GM12891 (cell line): ENCODE measurements at places on chromosomes 13 and 19.

GRCh38 chr13:98820300-98820699, 67.8 kb upstream of the SLC15A1 start:
- no peak for DNase-seq

- DNase-seq, result no peak
Observed at GRCh38 chr19:38013913-38014580, 107.0 kb downstream of the SIPA1L3 start.

DNA sequence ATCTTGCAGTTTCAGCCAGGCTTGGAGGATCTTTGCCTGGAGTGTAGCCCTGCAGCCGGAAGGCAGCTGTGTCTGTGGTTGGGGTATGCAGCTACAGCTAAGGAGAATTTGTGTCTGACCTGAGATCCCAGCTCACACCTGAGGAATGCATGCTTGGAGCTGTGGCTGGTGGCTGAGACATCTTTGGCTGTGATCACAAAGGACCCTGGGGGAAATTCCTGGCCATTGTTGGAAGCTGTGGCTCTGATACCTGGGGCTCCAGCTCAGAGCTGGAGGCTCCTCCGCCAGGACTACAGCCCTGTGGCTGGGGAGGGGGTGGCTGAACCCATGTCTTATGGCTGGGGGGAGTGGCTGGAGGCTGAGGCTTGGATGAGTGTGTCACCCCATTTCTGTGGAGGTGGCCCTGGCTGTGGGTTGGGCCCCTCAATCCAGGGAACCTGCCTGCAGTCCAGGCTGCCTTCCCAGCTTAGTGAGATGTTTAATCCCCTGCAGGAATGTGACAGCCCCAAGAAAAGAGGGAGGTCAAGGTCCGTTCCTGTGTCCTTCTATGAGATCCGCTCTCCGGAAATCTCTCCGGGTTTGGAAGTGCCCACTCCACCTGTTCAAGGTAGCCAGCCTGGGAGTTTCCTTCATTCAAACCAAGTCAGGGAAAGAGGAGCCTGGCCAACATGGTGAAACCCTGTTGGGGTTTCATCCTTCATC, 27.6 kb downstream of the ARHGEF18 start:
- DNase-seq, result no peak

GRCh38 chr19:41249707-41250423, 14.3 kb upstream of the HNRNPUL1 start:
- no peak for DNase-seq

GRCh38 chr13:36143738-36144137, 12.6 kb upstream of the DCLK1 start:
- DNase-seq, result no peak

- no peak for DNase-seq
Observed at GRCh38 chr13:110555601-110556223, 5.8 kb downstream of the RAB20 start.

DNA sequence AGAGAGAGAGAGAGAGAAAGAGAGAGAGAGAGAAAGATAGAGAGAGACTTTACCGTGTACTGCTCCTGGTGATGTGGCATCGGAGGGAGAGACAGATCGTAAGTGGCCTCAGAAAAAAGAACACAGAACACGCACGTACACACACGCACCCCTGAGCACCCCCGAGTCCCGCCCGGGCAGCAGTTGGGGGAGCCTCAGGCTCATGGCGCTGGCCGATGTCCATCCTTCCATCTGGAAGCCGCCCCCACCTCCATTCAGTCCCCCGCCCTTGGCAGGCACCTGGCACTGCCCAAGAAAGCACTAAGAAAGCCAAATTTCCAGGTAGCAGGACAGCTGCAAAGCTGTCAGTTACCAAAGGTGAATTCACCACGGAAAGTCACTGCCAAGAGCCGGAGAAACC, 116.9 kb downstream of the IER2 start:
- no peak for DNase-seq

DNA sequence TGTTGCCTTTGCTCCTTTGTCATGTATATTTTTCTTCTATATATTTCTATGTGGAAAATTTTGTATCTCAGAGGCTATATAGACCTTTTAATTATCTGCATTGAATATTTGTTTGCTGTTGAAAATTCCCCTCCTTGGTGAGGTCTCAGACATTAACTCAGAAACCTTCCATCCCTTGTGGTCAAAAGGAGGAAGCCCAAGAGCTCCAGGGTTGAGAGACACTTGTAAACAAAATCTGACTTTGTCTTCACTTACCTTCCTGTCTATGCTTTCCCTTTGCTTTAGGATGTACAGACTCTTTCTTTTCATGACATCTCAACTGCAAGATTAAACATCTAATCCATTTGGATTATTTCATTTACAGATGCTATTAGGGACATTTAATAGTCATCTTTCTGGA, 157.5 kb downstream of the PCDH20 start:
- DNase-seq, result no peak

- no peak for DNase-seq
Observed at GRCh38 chr19:47377801-47378200, 28.7 kb downstream of the DHX34 start.

DNA sequence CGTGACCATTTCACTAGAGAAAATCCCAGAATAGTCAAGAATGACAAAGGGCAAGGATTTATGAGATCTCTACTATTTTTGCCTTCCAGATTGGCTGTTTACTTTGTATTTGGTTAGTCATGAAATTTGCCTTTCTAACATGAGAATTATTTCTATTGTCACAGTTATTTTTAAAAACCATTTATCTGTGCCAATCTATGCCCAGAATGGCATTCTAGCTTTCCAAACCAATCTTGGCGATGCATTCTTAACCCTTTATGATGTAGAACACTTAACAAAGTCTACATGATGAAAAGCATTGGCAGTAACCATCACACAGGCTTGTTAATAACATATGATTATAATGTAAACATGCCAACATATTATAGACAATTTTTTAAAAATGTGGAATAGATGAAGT, 65.2 kb downstream of the SCEL start:
- DNase-seq, result no peak

GRCh38 chr19:7811989-7812388, 18.0 kb upstream of the EVI5L start:
- no peak for DNase-seq

- DNase-seq, result no peak
Observed at GRCh38 chr13:88919970-88920628, 1248.9 kb downstream of the SLITRK5 start.

DNA sequence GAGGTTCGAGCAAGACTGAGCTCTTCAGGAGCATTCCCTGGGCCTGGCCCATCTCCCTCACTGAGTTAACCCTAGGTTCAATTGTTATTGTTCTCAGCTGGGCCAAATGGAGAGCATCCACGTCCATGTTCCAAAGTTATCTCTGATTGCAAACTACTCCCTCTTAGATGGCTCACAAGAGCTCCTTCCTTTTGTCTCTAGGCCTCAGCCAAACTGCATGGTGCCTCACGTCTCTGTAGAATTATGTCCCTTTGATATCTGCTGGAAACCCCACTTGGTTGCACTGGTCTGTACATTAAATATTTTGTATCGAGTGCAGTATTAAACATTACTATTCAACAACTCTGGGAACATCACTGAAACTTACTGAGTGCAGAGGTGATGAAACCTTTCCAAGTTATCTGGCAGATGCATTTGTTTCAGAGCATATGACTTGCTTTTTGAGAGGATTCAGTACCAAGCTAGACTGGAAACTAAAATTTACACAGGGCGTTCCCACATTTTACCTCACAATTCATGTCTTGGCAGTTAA, 38.1 kb downstream of the DOCK9 start:
- no peak for DNase-seq

DNA sequence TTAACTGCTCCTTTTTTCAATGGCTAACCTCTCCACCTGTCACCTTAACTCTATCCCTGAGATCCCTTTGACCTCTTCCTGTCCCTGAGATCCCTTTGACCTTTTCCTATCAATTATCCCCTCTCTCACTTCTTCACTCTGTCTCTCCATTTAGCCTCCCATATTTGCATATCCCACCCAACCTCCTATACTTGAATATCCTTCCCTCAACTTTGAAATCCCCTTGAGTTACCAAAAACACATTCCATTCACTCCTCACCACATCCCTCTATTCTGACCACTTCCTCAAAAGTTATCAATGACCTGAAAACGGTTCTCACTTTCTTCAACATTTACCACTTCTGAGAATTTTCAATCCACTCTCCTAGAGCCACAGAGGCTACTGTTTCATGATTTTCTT, 3.0 kb downstream of the MYCBP2 start:
- no peak for DNase-seq

- DNase-seq, result no peak
Observed at GRCh38 chr13:46598820-46599180, 45.8 kb downstream of the LRCH1 start.

GRCh38 chr13:112573710-112574109, 14.2 kb downstream of the TUBGCP3 start:
- no peak for DNase-seq

GRCh38 chr19:8573316-8573715, 3.9 kb downstream of the MYO1F start:
- DNase-seq, result no peak

DNA sequence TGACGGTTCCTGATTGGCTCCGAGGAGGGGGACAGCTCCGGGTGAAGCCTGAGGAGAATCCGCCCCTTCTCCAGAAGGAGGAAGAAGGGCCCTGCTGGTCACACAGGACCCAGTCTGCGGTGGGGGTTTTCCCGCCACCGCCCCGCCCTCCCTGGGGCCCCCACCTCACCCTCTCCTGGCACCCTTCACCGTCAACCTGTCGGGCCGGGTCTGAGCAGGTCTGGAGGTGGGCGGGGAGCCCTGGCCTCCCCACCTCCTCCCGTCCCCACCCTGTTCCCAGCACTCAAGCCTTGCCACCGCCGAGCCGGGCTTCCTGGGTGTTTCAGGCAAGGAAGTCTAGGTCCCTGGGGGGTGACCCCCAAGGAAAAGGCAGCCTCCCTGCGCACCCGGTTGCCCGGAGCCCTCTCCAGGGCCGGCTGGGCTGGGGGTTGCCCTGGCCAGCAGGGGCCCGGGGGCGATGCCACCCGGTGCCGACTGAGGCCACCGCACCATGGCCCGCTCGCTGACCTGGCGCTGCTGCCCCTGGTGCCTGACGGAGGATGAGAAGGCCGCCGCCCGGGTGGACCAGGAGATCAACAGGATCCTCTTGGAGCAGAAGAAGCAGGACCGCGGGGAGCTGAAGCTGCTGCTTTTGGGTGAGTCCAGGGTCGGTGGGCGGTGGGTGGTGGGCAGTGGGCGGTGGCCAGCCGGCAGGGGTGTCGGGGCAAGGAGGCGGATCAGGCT, at the start of gene GNA15:
GNA15 (plus strand) TSS at position 73 of the 723 bp plus-strand sequence; CDS start at position 491, 418 bp downstream.
- DNase-seq, result no peak

- DNase-seq, result no peak
Observed at GRCh38 chr13:49248622-49249002, 887 bp downstream of the CDADC1 start.

GRCh38 chr19:49475995-49476880, 2.2 kb downstream of the FLT3LG start:
- no peak for DNase-seq

- DNase-seq, result no peak
Observed at GRCh38 chr13:31824705-31825517, 85.6 kb downstream of the RXFP2 start.

DNA sequence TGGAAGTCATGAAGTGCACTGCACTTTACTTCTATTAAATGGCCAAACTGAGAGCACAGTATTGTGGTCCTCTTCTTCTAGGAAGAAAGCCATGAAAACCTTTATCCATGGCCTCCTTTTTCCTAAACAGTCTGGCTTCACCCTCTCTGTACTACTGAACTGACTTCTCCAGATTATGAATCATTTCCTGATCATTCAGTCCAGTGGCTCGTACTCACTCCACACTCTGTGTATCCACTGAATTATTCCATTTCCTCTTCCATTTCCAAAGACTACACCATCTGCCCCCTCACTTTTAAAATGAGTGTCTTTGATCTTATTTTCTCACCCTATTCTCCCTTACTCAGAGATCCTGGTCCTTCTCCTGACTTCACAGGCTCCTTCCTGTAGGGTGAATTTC, 29.7 kb upstream of the FREM2 start:
- no peak for DNase-seq

GRCh38 chr19:10661946-10662345, 7.8 kb downstream of the ILF3 start:
- no peak for DNase-seq

- no peak for DNase-seq
Observed at GRCh38 chr19:43675269-43675879, 5.4 kb upstream of the PLAUR start.

- DNase-seq, result no peak
Observed at GRCh38 chr19:29714371-29714952, 599 bp downstream of the C19orf12 start.

DNA sequence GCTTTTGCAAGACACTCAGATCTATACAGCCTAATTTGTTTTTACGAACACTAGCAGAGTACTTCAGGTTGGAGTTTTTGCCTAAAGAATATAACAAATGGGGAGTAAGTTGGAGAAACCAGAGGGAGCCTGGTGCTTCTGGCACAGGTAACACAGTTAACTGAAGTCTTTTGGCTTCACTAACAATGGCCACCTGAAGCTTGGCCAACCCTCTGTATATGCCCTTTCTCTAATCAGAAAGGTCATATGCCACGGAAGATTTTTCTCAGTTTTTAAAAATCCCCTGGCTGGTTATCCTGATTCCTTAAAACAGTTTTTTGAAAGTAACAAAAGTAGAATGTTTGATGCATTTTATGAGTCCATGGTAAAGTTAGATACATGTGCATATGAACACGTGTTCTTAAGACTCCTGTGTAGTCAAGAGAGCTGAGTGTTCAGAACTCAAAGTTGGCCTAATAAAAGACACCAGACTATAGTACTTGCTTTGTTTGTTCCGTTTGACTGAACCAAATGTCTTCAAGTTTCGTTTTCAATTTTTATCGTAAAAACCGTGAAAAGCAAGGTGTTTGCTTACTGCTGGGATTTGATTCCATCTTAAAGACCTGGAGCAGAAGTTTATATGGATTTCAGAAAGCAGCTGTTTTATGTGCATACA, 137.5 kb downstream of the KCNRG start:
- DNase-seq, result no peak

DNA sequence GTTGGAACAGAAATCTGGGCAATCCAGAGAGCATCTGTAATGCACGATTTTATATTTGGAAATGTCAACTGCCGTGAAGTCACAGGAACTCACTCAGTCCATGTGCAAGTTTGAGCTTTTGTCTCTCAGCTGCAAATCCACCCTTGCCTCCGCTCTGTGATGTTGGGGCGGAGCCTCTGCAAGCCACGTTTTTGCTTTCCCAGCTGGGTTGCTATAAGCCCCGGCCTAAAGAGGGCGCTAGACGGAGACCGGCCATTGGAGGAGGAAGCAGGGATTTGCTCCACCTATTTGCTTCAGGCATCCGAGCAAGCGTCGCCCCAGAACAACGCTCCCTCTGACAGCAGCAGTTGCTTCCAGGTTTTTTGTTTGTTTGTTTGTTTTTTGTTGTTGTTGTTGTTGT, 56.2 kb downstream of the TRPM4 start:
- DNase-seq, result no peak

DNA sequence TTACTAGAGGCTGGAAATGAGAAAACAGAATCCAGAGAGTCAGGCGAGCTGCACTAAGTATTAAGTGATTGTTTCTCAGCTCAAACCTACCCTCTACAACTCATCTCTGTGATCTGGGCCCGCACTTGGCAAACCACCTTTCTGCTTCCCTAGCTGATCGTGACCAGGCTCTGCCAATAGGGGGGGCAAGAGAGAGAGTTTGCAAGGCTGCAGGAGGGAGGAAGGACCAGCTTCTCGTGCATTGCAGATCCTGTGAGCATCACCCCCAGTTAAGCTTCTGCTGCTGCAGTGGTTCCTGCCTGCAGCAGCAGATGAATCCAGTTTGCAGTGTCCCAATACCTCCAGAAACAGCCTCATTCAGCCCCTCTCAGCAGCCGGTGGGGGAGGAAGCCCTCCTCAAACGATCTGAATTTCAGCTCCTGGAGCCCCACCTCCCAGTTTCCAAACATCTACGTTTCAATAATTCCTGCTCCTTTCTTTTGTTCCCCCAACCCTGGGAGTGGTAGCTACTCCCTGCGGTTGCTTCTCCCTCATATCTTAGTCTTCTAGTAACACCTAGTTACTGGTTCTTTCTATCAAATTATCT, 20.0 kb downstream of the XRCC1 start:
- DNase-seq, result peak; percentile 70
